ENCODE measurements at places on chromosomes 4 and X.

GRCh38 chr4:8270912-8271815, 1.6 kb downstream of the HTRA3 start:
- H3K4me1 ChIP-seq, result peaks cover 7% of the 10 kb centered on the region
- no peaks in the 10 kb centered on the region for H3K36me3 ChIP-seq
- no peak for DNase-seq
- H3K27me3 ChIP-seq, result peaks cover 31% of the 10 kb centered on the region
- H3K4me3 ChIP-seq, result peak overlapping the region; percentile 40

DNA sequence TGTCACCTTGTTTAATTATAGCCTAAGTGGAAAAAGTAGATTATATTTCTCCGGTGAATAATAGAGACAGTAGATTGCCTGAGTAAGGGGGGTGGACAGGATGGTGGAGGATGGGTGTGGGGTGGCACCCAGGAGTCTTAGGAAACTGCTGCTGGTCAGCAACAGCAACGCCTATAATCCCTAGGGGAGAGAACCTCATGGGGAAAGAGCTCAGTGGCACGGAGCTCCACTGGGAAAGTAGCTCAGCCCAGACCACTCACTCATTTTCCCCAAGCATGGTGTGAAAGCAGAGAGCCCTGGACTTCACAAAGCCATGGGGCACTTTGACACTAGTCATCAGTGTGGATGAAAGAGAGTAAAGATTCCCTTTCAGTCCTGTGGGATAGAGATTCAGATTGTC, 31.1 kb downstream of the METTL14 start:
- H3K36me3 ChIP-seq, result 0 out of 2 replicates have a peak, but pooled peaks cover 9% of the 10 kb centered on the region
- no peaks in the 10 kb centered on the region for H3K27me3 ChIP-seq
- no peak overlapping the region for H3K4me3 ChIP-seq
- no peaks in the 10 kb centered on the region for H3K4me1 ChIP-seq
- DNase-seq, result no peak
- H3K27ac ChIP-seq, result no peak overlapping the region

DNA sequence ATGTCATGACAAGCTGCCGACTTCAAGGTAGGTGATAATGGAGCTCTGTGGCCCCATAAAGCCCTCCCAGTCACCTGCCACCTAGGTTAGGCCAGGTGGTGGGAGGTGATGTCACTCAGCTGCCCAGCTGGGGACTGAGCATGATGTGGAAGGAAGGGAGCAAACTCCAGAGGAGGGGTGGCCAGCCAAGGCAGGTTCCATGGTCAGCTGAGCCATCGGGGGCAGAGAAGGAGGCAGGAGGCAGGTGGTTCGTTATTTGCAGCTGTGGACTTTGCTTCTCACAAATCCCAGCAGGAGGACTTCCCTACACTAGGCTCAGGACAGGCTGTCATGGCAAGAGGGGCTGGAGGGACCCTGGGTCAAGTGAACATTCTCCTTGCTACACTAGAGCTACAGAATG, 2.1 kb downstream of the CCDC120 start:
- no peaks in the 10 kb centered on the region for H3K27me3 ChIP-seq
- H3K4me1 ChIP-seq, result no peaks in the 10 kb centered on the region
- peaks cover 2% of the 10 kb centered on the region for H3K36me3 ChIP-seq
- no peak for DNase-seq
- H3K27ac ChIP-seq, result no peak overlapping the region

- H3K27me3 ChIP-seq, result no peaks in the 10 kb centered on the region
- no peak for DNase-seq
- H3K36me3 ChIP-seq, result peaks cover 3% of the 10 kb centered on the region
- H3K27ac ChIP-seq, result no peak overlapping the region
Measured at GRCh38 chr4:15525080-15525479, 55.4 kb downstream of the CC2D2A start.

DNA sequence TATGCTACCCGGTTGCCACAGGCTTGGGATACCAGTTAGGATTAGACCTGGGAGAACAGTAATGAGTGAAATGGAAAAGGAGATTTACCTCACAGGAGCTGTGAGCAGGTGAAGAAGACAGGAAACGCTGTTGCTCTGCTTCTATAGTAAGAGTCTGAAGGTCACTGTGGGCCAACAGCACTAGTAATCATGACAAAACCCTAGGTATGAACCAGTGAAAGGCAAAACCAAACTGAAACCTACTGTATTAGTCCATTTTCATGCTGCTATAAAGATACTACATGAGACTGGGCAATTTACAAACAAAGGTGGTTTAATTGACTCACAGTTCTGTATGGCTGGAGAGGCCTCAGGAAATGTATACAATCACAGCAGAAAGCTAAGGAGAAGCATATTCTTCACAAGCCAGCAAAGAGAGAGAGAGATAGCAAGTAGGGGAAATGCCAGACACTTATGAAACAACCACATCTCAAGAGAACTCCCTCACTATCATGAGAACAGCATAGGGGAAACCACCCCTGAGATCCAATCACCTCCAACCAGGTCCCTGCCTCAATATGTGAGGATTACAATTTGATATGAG, 736.7 kb upstream of the INTU start:
- no peak overlapping the region for H3K4me3 ChIP-seq
- no peaks in the 10 kb centered on the region for H3K27me3 ChIP-seq
- H3K4me1 ChIP-seq, result no peaks in the 10 kb centered on the region
- no peak overlapping the region for H3K27ac ChIP-seq
- peaks cover 25% of the 10 kb centered on the region for H3K36me3 ChIP-seq

GRCh38 chrX:13587786-13588477, 18.5 kb downstream of the EGFL6 start:
- no peak overlapping the region for H3K27ac ChIP-seq
- peaks cover 9% of the 10 kb centered on the region for H3K4me1 ChIP-seq
- no peaks in the 10 kb centered on the region for H3K36me3 ChIP-seq
- H3K27me3 ChIP-seq, result no peaks in the 10 kb centered on the region
- no peak overlapping the region for H3K4me3 ChIP-seq

DNA sequence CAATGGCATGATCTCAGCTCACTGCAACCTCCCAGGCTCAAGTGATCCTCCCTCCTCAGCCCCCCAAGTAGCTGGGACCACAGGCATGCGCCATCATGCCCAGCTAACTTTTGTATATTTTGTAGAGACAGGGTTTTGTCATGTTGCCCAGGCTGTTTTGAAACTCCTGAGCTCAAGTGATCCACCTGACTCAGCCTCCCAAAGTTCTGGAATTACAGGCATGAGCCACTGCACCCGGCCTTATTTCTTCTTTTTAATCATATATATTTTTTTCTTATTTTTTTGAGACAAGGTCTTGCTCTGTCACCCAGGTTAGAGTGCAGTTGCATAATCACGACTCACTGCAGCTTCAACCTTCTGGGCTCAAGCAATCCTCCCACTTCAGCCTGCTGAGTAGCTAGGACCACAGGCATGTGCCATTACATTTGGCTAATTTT, 184.0 kb downstream of the TSPAN5 start:
- DNase-seq, result no peak
- H3K27me3 ChIP-seq, result no peaks in the 10 kb centered on the region
- no peak overlapping the region for H3K4me3 ChIP-seq
- peaks cover 43% of the 10 kb centered on the region for H3K36me3 ChIP-seq
- no peak overlapping the region for H3K27ac ChIP-seq

GRCh38 chr4:39825741-39826231, 127.8 kb downstream of the UBE2K start:
- H3K4me1 ChIP-seq, result peaks cover 3% of the 10 kb centered on the region
- H3K27ac ChIP-seq, result peak overlapping the region; percentile 78
- H3K36me3 ChIP-seq, result peaks cover 31% of the 10 kb centered on the region
- H3K4me3 ChIP-seq, result no peak overlapping the region
- DNase-seq, result no peak

GRCh38 chrX:40099055-40099958, 1.5 kb upstream of the BCOR start:
- H3K27ac ChIP-seq, result peak overlapping the region; percentile 32
- peaks cover 44% of the 10 kb centered on the region for H3K27me3 ChIP-seq
- peaks cover 28% of the 10 kb centered on the region for H3K4me1 ChIP-seq
- peaks cover 5% of the 10 kb centered on the region for H3K36me3 ChIP-seq
- H3K4me3 ChIP-seq, result peak overlapping the region; percentile 76
- DNase-seq, result peak; percentile 64

DNA sequence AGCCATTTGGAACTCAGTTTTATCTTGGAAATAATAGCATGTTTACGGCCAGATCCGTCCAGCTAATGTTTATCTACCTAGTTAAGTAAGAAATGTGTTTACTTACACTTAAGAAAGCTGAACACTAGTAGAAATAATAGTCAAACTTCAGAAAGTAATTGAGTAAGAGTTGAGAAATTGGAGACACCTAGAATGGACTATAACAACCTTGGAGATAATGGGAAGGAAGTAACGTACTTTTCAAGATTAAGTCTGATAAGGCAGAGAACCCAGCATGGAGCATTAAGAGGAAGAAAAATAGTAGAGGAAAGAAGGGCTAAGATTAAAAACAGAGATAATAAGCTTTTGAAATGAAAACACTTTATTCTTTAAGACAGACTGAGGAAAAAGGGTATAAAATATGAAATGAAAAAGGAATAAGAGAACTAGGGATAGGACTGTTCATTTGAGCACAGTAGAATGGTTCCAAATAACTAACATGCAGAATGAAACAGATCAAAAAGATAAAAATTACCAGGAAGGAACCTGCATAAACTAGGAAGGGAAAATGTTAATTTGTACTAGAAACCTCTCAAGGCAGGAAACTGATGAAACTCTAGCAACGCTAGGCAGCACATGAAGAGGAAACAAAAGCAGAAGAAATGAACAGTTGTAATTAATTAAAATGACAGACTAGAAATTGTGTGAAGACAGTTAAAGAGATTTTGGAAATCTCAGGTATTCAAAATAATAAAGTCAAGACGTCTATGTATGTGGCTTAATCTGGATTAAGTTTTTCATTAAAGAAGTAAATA, 71.7 kb downstream of the FBXW7 start:
- peaks cover 25% of the 10 kb centered on the region for H3K4me1 ChIP-seq
- no peaks in the 10 kb centered on the region for H3K27me3 ChIP-seq
- no peaks in the 10 kb centered on the region for H3K36me3 ChIP-seq
- DNase-seq, result no peak
- peak overlapping the region; percentile 2 for H3K27ac ChIP-seq
- no peak overlapping the region for H3K4me3 ChIP-seq

DNA sequence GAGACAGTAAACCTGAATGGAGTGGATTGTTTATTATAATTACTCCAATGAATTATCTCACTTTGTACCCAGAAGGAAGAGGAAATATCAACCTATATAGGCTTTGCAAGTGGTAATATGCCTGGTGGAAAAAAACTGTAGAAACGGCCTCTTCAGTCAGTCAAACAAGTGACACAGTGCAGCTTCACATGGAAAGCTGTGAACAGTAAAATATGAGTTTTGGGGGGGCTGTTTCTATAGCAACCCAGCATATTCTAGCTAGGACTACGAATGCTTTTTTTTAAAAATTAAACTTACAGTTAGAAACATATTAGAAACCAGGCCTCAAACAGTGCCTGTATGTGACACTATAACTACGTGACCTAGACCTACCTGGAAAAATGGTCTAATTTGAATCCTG, 150.1 kb downstream of the PPP1R2C start:
- H3K27me3 ChIP-seq, result no peaks in the 10 kb centered on the region
- H3K27ac ChIP-seq, result no peak overlapping the region
- peaks cover 3% of the 10 kb centered on the region for H3K36me3 ChIP-seq
- H3K4me1 ChIP-seq, result peaks cover 2% of the 10 kb centered on the region

DNA sequence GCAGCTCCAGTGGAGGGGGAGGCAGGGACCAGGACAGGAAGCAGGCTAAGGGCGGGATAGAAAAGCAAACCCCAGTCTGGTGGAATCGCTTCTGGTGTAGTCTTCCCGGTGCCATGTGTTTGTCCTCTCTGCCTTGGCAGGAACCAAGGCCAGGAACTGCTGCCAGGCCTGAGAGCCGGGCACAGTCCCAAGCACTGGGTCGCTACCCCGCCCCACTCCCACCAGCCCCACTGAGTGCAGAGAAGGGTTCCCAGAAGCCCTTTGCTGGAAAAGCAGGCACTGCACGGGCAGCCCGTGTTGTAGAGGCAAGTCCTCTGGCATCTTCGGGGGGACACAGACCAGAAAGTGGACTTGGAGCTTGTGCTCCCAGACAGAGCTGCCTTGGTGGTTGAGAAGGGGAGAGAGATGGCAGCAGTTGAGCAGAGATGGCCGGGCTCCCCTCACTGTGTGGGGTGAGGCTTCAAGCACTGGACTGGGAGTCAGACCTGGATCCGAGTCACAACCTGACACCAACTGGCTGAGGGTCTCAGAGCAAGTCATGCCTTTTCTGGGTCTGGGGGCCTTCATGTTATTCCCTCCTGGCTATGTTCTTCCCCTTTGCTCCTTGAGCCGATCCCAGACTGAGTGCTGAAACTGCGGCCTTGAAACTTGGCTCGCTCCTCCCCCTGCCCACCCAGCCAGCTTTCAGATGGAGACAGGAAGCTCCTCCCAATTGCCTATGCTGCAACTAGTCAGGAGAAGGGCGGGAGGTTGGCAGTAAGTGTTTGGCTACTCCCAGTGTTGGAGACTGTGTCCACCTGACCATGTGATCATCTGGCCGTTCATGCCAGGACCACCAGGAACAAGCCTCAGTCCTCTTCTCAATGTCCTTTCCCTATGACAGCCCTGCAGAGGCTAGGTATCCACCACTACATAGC, 59.7 kb upstream of the MTM1 start:
- DNase-seq, result peak; percentile 41
- H3K27me3 ChIP-seq, result no peaks in the 10 kb centered on the region
- peaks cover 66% of the 10 kb centered on the region for H3K4me1 ChIP-seq
- peak overlapping the region; percentile 70 for H3K27ac ChIP-seq

DNA sequence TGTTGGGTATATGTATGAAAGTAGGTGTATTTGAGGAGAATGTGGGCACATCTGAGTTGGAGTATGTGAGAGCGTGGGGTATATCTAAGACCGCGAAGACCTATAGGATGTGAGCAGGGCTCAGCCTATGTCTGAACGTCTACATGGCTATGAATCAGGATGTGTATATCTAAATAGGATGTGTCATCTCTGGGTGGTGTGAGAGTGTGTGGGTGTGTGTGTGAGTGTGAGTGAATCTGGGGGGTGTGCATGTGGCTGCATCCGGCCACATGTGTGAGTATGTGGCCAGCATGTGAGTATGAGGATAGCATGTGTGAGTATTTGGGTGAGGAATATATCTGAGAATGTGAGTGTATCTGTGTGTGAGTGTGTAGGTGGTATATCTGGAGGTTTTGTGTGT, 7.7 kb downstream of the GPR173 start:
- H3K4me3 ChIP-seq, result no peak overlapping the region
- DNase-seq, result no peak
- H3K36me3 ChIP-seq, result no peaks in the 10 kb centered on the region
- H3K4me1 ChIP-seq, result no peaks in the 10 kb centered on the region
- H3K27ac ChIP-seq, result no peak overlapping the region

DNA sequence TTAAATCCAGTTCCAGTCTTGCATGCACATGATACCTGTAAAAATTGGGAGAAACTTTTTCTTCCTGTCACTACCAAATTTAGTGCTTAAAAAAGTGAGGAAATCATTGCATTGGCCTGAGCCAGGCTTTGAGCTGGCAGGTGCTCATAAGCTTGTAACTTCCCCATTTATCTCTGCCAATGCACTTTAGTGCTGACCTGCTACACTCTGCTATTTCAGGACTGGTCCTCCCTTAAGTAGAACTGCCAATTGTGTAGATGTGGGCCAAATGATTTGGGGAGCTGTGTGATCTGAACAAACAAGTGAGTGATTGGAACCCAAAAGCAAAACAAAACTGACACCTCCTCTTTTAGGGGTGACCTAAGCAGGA, 51.8 kb downstream of the ZNF827 start:
- H3K27me3 ChIP-seq, result no peaks in the 10 kb centered on the region
- DNase-seq, result no peak
- peaks cover 85% of the 10 kb centered on the region for H3K4me1 ChIP-seq
- H3K27ac ChIP-seq, result peak overlapping the region; percentile 90
- peaks cover 31% of the 10 kb centered on the region for H3K36me3 ChIP-seq

- H3K27me3 ChIP-seq, result no peaks in the 10 kb centered on the region
- no peak for DNase-seq
- no peak overlapping the region for H3K27ac ChIP-seq
- no peaks in the 10 kb centered on the region for H3K36me3 ChIP-seq
- no peaks in the 10 kb centered on the region for H3K4me1 ChIP-seq
Measured at GRCh38 chr4:28007693-28008092, 1147.1 kb downstream of the STIM2 start.
